Stimulated activated naive B cell treated with anti-CD40 and anti-IgM and Interleukin-4, amounts not matched to agents 10 μg/mL and 1 μg/mL and 100 μg/mL, for 72 hours (primary cell): ENCODE measurements at places on chromosomes 11 and 22.

DNA sequence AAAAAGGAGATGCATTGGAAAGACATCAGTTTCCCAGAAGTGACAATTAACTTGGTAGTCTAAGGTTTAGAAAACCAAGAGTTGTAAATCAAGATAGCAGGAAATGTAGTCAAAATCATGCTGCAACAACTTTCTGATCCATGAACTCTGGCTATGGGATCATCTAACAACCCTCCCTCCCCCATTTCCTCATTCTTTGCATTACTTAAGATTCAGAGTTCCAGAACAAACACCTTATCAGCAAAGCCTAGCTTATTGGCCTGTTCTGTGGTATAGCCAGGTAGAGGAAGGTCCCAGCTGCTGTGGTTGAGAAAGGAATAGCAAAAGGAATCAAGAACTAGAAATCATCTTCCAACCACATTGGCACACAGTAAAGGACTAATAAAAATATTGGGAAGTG, 651.1 kb downstream of the METTL15 start:
- DNase-seq: no peak

GRCh38 chr22:39470451-39471291, 13.9 kb downstream of the MGAT3 start:
- DNase-seq: no peak

- DNase-seq: no peak
Measured at GRCh38 chr11:69200331-69201065, 44.8 kb downstream of the SMIM38 start.

DNA sequence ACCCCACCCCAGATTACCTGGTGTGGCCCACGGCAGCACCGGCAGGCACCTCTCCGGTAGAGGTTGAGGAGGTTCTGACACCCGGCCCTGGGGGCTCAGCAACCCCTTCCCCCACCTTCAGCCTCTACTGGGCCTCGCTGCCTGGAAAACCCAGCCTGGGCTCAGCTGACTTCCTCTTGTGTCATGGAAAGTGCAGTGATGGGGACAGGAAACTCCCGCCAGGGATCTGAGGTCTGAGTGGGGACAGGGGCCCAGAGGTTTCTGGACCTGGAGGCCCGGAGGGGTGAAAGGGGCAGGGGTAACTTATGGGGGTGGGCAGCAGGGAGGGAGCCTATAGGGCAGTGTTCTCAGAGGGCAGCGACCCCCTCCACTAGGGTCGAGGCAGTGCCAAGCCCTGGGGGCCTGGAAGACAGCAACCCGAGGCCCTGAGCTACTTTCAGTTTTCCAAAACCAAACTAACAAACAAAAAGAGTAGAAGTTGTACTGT, 10.0 kb upstream of the CD5 start:
- DNase-seq: peak; percentile 78

- no peak for DNase-seq
Measured at GRCh38 chr11:109123816-109124787, 297.9 kb upstream of the C11orf87 start.

DNA sequence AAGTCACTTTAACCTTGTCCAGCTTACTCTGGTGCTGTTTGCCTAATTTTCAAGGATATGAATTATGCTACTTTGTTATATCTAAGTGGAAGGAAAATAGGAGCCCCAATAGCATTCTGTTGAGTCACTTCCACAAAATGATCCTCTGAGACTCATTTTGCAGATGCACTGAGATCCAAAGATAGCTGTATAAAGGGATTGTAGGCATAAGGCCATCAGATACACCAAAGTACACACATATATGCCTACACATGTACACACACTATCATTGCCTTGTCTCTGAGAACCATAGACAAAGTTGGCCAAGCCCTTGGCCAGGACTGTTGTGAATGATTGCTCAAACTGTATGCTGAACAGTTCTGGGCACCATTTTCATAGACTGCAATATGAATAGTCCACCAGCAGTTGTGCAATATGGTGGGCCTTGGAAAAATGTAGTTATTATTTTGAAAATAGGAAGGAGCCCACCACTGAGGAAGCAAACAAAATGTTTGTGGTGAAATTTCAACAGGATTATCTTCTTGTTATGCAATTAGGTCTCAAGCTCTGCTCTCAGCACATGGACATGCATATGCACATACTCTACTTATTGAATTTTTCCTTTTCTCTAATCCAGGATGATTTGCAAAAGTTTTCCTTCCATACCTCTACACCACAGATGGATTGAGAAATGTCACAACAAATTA, 186.0 kb upstream of the CTSC start:
- DNase-seq: no peak

GRCh38 chr11:926341-926916, 759 bp downstream of the AP2A2 start:
- DNase-seq: no peak

GRCh38 chr11:88360141-88360540, 22.6 kb upstream of the CTSC start:
- no peak for DNase-seq

GRCh38 chr22:36673821-36674220, 29.7 kb downstream of the CACNG2 start:
- no peak for DNase-seq

- DNase-seq: no peak
Measured at GRCh38 chr11:84164728-84165127, 878.6 kb upstream of the CCDC90B start.

- DNase-seq: no peak
Measured at GRCh38 chr11:704781-705645, 1.0 kb upstream of the EPS8L2 start.

- DNase-seq: no peak
Measured at GRCh38 chr22:48089601-48090331, 1327.3 kb downstream of the TBC1D22A start.

DNA sequence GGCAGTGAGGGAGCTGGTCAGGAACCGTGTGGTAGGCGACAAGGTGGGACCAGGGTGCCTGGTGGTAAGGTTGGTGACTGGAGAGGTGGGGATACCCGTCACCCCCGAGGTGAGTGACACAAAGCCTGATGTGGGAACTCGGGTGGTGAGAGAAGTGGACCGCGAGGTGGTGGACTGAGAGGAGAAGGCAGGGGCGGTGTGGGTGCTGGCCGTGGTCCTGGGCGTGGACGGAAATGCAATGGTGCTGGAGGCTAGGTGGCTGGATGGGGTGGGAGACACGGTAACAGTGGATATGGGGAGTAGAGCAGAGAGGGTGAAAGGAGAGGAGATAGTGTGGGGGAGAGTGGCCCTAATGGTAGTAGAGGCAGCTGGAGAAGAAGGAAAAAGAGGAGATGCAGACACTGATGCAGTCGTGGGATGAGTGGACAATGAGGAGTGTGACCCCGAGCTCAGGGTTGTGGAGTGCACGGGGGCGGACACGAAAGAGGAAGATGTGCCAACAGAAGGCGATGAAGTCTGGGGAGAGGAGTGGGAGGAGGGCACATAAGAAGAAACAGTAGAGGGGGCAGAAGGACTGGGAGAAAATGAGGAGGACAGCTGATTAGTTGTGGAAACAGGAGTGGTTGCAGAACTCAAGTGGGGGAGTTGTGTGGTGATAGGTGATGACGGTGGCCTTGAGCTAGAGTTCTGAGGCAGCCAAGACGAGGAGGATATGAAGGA, 20.5 kb downstream of the MUC6 start:
- DNase-seq: no peak

DNA sequence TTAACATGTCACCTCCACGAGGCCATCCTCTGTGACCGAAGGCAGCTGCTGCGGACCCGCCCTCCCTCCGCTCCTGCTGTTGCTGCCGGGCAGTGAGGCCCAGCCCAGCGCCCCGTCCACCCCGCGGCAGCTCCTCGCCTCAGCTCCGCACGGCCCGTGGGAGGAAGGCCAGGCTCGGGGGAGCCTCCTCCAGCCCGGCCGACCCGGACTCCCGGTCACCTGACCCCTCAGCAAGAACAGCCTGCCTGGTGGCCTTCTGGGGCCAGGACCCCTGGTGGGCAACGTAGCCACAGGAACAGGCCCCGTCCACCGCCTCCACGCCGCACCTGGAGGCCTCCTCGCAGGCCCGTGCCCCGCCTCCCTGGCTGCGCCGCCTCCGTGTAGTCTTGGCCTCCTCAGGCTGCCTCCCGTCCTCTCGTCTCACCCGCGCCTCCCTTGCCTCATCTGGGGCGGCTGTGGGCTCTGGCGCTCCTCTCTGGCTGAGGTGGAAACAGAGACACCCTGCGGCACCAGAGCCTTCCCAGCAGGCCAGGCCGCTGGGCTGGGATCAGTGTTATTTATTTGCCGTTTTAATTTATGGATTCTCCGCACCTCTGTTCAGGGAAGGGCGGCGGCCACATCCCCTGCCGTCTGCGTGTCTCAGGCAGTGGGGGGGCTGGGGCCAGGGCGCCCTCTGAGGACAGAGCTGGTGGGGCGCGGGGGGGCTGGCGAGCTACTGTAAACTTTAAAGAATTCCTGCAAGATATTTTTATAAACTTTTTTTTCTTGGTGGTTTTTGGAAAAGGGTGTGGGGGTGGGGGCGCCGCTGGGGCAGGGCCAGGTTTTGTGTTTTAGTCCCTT, 25.4 kb downstream of the MOB2 start:
- DNase-seq: no peak

DNA sequence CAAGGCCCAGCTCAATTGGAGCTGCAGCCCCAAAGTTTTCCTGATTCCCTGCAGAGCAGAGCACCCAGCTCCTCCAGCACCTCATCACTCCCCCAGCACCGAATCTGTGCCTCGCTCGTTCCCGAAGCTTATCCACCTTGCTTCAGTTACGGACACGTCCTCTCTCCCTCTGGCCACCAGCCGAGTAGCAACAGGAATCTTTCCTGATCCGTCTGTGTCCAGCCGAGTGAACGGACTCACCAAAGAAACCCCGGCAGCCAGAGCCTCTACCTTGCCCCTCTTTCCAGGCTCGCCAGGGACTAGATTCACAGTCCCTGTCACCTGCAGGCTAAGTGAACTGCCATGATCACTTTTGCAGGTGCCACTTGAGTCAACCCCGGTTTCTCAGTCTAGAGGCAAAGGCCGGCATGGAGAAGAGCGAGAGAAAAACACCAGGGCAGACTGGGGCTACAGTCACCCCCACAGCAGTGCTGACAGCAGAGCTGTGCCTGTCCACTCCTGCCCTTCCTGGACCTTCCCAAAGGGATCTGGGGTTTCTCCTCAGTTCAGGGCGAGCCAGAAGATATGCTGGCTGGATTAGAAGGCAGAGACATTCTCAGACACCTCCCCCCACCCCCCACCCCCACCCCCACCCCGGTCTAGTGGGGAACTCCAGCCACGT, 32.3 kb downstream of the BID start:
- DNase-seq: no peak

- no peak for DNase-seq
Measured at GRCh38 chr11:65260756-65261590, 789 bp upstream of the POLA2 start.

DNA sequence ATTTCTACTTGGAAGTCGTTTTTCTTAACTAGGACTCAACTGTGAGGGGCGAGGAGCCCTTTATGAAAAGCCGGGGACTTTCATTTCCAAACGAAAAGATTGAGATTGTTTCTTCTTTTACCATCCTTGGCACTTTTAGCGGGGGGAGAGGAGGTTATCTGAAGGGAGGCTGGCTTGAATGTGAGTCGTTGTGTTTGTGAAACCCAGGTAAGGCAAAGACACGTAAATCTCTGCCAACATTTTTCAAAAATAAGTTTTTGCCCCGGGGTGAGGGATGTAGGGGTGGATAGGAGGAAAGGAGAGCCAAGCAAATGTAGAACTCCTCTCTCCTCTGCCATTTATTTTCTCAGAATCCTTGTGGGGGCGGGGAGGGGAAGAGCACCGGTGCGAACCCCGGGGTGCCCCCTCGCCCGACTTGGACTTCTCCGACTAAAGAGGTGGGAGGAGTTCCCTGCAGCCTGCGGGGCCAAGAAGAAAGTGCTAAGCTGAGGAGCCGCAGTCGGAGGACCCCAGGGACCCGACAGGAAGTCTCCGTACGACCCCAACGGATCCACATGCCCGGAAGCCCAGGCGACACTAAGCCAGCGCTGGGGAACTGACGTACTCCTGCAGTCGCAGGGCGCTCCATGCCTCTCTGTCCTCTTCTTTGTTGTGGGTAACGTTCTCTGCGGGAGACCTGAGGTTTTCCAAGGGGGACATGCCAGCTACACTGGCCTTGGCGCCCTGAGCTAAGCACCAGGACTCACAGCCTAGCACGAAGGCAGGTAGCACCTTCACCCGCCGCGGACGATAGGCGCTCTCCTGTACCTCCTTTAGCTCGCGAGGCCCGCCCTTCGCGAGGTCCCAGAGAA, 2.4 kb upstream of the WT1 start:
- no peak for DNase-seq

DNA sequence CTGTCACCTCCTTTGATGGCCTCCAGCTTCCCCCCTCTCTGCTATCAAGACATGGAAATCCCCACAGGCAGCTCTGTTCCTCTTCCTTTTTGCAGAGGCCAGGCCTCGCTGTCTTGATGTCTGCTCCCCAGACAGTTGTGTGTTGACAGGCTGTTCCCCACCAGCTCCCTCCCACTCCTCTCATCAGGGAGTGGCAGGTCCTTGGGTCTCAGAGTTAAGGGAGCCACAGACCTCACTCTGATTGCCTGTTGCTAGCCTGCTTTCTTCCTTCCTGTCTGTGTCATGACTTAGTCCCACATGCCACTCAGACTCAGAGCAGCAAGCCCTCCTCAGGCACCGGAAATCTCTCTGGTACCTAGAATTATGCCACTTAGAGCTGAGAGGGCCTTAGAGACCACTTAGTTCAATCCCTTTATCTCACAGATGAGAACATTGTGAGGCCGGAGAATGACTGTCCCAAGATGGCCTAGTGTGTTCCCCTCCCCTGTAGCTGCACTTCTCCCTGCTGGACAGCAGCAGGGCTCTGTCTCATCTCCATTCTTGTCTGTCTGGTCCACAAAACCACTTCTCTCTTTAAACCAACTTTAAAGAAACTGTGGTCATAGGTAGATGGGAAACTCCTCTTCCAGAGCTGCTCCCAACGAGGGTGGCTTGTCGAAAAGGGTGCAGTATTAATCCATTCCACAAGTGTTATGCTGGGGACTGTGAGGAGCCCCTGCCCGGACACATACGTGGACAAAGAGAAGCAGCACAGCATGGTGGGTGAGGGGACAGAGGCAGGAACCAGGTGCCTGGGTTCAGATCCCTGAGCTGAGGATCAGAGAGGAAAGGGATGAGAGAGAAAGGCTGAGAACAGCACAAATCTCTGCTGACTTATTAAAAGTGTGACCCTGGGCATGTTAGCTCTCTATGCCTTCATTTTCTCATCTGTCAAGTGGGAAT, 4.2 kb downstream of the AMPD3 start:
- DNase-seq: peak; percentile 75

- DNase-seq: no peak
Measured at GRCh38 chr22:49533886-49534285, 293.8 kb downstream of the BRD1 start.
